CD4-positive, alpha-beta T cell treated with Interleukin-4 for 4 hours (primary cell): ENCODE measurements at places on chromosomes 12 and 14.
A peak's percentile ranks its signal among the peaks of the same experiment; 100 is the strongest.

GRCh38 chr14:97458255-97458654 lies 661.1 kb downstream of the VRK1 start:
- no peak for DNase-seq

DNA sequence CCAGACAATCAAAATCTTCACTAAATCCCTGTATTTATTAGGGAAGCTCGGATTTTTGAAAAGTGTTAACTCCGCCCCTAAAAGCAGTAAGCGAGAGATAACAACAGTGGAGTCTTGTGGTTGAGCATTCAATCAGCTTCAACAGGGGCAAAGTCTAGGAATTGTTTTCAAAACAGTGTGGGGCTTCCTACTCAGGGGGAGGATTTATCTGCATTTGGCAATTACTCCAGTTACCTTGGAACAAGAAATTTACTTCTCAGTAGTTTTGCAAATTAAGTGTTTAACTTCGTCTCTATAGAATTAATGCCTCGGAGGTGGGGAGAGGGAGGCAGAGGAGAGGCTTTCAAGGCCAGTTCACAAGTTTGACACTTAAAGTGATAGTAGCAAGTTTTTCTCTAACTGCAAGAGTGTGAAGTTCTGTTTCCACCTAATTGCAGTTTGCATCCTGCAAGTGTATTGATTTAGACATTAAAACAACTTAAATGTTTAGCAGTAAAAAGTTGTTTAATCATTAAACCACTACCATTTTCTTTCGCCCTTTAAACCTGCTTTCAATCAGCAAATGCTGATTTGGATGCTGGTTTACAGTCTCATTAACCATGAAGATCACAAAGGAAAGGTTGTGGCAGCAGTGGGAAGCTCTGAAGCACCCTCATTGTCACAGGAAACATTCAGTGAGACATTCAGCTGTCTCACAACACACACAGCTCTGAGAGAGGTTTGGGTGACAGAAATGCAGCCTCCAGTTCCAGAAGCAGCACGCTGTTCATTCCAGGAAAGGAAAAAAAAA lies 102.0 kb downstream of the HMGA2 start:
- DNase-seq = no peak

DNA sequence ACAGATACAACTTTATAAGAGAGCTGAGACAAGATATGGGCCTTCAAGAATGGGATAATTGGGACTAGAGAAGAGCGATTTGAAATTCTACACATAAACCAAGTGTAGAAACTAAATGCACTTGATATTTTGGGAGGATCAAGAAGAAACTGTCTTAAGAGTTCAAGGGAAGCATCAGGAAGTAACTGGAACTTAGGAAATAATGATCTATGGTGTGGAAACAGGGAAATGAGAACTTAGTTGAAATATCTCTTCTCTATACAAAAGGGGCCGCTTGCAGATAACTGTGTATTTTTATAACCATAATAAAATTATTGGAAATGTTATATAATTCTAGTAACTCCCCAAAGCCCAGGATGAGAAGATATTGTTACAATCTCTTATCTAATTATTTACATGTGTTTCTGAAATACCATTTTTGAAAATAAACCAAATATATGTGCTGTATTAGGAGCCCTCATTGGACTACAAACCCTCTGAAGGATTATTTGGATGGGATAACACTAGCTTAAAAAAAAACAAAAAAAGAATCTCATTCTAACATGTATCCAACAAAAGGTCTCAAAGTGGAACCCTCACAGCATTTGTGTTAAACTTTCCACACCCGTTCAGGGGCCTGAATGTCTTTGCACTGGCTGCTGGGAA lies 84.7 kb upstream of the FLRT2 start:
- no peak for DNase-seq

GRCh38 chr14:35196571-35196970 lies 74.2 kb downstream of the PRORP start:
- DNase-seq = peak; percentile 44

DNA sequence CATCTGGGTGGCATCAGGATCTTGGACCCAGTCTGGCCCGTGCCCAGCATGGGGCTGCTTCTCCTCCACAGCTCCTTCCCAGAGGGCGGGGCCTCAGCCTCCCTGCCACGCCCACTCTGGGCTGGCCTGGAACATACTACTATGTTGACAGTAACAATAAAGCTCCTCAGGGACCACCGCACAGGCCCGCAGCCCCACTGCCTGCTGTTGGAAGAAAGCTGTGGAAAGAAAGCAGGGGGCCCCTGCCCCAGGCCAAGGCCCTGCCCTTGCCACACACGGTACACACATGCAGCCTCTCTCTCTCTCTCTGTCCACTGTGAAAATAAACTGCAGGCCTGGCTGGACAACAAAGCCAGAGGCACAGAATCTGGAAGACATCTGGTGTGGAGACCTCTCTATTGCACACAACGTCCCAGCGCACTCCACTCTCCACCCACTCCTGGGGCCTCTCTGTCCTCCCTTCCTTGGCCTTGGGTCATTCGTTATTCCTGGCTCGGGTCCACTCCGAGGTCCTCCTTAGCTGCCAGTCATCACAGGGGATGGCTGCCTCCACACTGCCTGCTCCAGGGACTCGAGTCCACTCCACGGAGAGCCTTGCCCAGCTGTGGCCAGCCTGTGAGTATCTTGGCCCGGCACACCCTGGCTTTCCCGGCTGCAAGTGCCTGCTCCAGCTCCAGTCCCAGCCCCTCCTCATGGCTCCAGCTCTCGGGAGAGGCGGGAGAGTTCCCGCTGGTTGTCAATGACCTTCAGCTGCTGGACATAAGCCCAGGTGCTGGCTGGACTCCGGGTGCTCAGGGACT lies 11.8 kb upstream of the ENDOU start:
- no peak for DNase-seq

- DNase-seq = no peak
These were observed 95.3 kb downstream of the CATSPERB start for GRCh38 chr14:91636604-91637003.

GRCh38 chr14:104894331-104895206 lies 29.5 kb downstream of the CEP170B start:
- DNase-seq = no peak

DNA sequence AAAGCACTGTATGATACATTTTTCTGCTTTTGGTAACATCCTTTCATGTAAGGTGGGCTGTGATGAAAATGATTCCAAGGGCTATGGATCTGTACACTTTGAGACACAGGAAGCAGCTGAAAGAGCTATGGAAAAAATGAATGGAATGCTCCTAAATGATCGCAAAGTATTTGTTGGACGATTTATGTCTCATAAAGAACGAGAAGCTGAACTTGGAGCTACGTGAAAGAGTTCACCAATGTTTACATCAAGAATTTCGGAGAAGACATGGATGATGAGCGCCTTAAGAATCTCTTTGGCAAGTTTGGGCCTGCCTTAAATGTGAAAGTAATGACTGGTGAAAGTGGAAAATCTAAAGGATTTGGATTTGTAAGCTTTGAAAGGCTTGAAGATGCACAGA lies 22.1 kb upstream of the SRGAP1 start:
- no peak for DNase-seq
